ENCODE measurements at places on chromosomes 13 and 19. TPM values are rescaled to one million over a fixed set of nuclear protein-coding genes. Genes with fewer than 3 reads are reported as not detected.

DNA sequence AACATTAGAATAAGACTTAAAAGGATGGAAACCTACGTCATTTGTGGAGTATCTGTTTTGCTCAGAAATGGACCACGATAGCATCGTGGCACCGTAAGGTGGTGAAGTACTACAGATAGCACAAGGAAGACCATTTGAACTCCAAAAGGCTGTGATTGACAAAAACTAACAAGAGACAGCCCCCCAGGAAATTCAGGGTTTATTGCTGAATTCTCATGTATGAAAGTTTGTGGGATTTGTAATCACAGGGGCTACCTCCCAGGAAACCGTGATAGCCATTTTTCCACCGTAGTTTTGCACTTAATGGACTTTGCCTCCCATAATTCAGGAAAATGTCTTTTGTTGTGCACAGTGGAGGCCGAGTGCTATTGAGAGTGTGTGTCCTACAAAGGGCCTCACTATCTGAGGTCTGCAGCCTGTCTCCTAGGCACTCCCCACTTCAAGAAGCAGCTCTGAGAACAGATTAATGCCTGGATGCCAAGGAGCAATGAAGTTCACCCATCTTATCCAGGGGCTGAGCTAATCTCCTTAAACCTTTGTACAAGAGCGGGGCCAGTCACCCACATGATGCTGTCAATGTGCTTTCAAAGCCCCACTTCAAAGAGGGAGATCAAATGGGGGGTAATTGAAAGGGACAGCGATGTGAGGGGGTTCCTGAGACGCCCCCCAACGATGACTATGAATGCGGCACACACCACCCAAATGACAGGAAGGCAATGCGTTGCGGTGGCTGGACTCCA lies 182.6 kb downstream of the COL4A1 start:
- H3K4me1 ChIP-seq: peaks cover 14% of the 10 kb centered on the region
- H3K27me3 ChIP-seq: no peaks in the 10 kb centered on the region
- no peak overlapping the region for H3K27ac ChIP-seq
- DNase-seq: no peak
- no peak overlapping the region for H3K4me3 ChIP-seq

GRCh38 chr19:5445561-5446055 lies 9.6 kb upstream of the ZNRF4 start:
- H3K27me3 ChIP-seq: no peaks in the 10 kb centered on the region
- H3K4me1 ChIP-seq: no peaks in the 10 kb centered on the region
- no peak overlapping the region for H3K4me3 ChIP-seq
- H3K36me3 ChIP-seq: no peaks in the 10 kb centered on the region
- DNase-seq: no peak

The GNG8 gene
- polyA plus RNA-seq: not detected

DNA sequence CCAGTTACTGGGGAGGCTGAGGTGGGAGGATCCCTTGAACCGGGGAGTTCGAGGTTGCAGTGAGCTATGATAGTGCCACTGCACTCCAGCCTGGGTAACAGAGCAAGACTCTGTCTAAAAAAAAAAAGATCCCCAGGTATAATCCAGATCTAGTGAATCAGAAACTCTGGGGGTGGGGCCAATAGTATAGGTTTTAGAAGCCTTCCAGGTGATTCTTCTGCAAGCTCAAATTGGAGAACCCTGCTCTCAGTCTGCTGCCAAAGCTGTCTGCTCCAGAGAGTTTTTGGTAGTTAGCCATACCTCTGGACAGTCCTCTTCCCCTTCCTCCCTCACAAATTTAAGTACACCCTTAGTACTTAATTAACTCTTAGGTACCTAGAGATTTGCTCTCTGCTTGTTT lies 28.0 kb downstream of the SERP2 start:
- H3K4me1 ChIP-seq: peaks cover 13% of the 10 kb centered on the region

The NDUFA11 gene
- polyA plus RNA-seq: 1,143 TPM

DNA sequence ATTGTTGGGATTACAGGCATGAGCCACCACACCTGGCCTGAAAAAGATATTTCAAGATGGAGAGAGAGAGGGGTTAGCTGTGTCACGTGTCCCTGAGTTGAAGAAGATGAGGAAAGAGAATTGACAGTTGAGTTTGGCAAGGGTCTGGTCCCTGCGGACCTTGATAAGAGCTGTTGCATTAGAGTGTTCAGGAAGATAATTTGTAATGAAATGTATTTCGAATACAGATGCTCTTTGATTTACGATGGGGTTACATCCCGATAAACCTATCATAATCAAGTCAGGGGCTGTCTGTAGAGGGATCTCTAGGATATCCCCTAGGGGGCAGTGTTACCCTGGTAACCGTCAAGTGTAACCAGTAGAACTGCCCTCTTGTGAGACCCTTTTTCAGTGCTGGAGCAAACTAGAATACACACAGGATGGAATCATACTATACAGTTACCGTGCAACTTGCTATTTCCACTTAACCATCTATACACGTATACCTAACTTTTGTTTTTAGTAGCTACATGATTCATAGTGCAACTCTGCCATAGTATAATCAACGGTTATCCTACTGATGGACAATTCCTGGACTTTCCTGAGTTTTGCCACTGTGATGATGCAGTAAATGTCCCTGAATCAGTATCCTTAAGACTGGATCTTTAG lies 1.5 kb upstream of the ELOF1 start:
- peaks cover 16% of the 10 kb centered on the region for H3K36me3 ChIP-seq
- no peak overlapping the region for H3K27ac ChIP-seq
- DNase-seq: no peak
- H3K27me3 ChIP-seq: no peaks in the 10 kb centered on the region
- peaks cover 39% of the 10 kb centered on the region for H3K4me1 ChIP-seq
- H3K4me3 ChIP-seq: no peak overlapping the region

The MIA gene
- 2.4 TPM for polyA plus RNA-seq

The LRRC4B gene
- 1.9 TPM for polyA plus RNA-seq

- H3K27ac ChIP-seq: peak overlapping the region; percentile 80
- peaks cover 44% of the 10 kb centered on the region for H3K4me1 ChIP-seq
- peaks cover 7% of the 10 kb centered on the region for H3K36me3 ChIP-seq
- no peaks in the 10 kb centered on the region for H3K27me3 ChIP-seq
- no peak overlapping the region for H3K4me3 ChIP-seq
These were observed 15.5 kb downstream of the DPP9 start for GRCh38 chr19:4707956-4708650.

The TEX101 gene
- polyA plus RNA-seq: not detected

The SLC25A41 gene
- 1.7 TPM for polyA plus RNA-seq

- no peak overlapping the region for H3K27ac ChIP-seq
- H3K27me3 ChIP-seq: no peaks in the 10 kb centered on the region
- H3K4me3 ChIP-seq: no peak overlapping the region
- no peak for DNase-seq
These were observed 1884.3 kb upstream of the PCDH20 start for GRCh38 chr13:63299866-63300394.

GRCh38 chr19:56155124-56155687 lies 14.1 kb downstream of the ZNF444 start:
- H3K27me3 ChIP-seq: no peaks in the 10 kb centered on the region
- peaks cover 1% of the 10 kb centered on the region for H3K4me1 ChIP-seq
- H3K36me3 ChIP-seq: peaks cover 56% of the 10 kb centered on the region
- no peak for DNase-seq

The C13orf42 gene
- polyA plus RNA-seq: 0.01 TPM

DNA sequence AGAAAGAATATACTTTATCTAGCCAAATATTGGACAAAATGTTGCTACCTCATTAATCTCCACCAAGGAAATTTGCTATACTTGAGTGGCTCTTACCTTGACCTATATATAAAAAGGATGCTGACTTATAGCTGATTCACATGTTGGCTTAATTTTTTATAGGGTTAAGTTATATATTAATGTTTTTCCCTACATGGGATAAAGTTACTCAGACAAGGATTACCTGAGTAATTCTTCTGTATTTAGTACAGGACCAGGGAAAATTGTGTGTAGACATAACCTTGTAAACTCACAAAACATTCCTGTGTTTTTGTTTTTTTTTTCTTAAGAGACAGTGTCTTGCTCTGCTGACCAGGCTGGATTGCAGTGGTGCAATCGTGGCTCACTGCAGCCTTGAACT lies 30.6 kb upstream of the SOHLH2 start:
- H3K36me3 ChIP-seq: no peaks in the 10 kb centered on the region
- H3K4me3 ChIP-seq: no peak overlapping the region
- DNase-seq: no peak
- no peaks in the 10 kb centered on the region for H3K4me1 ChIP-seq
- H3K27me3 ChIP-seq: no peaks in the 10 kb centered on the region
- no peak overlapping the region for H3K27ac ChIP-seq
